Fibroblast of skin of right biceps (primary cell): ENCODE measurements at places on chromosomes 13 and 19.

- no peak for DNase-seq
Measured at GRCh38 chr13:67857581-67858310, 627.6 kb upstream of the PCDH9 start.

- DNase-seq = peak; percentile 5
Measured at GRCh38 chr13:59176775-59177174, 987.0 kb downstream of the DIAPH3 start.

GRCh38 chr13:41460074-41460465 is 2.7 kb downstream of the RGCC start:
- DNase-seq = no peak

DNA sequence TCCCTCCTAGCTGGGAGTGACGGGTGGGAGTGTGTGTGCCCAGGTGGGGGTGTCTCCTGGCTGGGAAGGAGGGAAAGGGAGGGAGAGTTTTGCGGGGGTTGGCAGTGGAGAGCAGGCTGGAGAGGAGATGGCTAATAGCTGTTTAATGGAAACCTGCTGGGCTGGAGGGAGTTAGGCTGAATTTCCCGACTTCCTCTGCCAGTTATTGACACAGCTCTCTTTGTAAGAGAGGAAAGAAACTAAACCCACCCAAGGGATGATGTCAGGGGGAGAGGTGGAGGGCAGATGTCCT is 10.2 kb upstream of the ILF3 start:
- peak; percentile 36 for DNase-seq

GRCh38 chr13:84774111-84774510 is 891.8 kb upstream of the SLITRK1 start:
- DNase-seq = no peak

DNA sequence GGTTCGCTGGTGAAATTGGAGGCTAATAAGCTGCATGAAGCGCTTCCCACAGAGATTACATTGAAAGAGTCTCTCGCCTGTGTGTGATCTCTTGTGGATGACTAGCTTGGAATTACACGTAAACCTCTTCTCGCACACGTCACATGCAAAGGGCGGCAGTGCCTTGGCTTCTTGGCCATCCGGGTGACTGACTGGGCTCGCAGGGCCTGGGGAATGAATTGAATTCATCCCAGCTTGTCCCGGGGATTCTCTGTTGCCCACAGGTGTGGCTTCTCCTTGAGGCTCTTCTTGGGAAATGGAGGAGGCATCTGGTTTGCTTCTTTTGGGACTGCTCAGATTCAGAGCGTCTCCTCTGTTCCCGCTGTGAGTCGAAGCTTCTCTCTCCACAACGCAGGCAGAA is 19.8 kb downstream of the ZSCAN5C start:
- DNase-seq = no peak

GRCh38 chr13:113061796-113062425 is 43.7 kb upstream of the F7 start:
- DNase-seq = no peak

- DNase-seq = no peak
Measured at GRCh38 chr13:95406176-95406575, 104.9 kb upstream of the ABCC4 start.

DNA sequence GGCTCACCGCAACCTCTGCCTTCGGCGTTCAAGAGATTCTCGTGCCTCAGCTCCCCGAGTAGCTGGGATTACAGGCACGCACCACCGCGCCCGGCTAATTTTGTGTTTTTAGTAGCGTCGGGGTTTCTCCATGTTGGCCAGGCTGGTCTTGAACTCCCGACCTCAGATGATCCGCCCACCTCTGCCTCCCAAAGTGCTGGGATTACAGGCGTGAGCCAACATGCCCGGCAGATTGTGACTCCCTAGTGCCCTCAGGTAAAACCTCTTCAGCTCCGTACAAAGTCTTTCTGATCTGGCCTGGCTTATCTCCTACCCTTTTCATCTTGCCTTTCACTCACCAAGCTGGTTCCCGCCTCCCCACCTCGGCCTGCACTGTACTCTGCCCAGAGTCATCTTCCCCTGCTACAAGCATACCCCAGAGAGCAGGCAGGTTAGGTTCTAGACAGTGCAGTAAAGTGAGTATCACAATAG is 15.0 kb downstream of the BICRA start:
- DNase-seq = no peak

DNA sequence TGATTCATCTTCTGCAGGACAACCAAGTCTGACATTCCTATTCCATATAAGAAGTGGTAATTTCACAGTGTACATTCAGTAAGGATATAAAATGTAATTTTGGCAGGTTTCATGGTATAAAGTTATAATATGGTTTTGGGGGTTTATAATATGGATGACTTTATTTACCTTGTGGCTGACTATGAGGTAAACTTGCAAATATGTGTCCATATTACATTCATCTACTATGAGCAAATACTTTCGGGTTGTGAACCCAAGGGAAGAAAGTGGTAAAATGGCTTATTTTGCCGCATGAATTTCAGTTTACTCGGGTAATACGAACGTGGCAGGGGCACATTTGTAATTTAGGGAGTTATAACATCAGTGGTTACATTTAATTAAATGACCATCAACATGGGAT is 86.7 kb upstream of the TNFSF11 start:
- DNase-seq = no peak
